ENCODE measurements at places on chromosomes 7 and 10.

- no peak for DNase-seq
Observed at GRCh38 chr7:208130-208673, 15.8 kb downstream of the FAM20C start.

DNA sequence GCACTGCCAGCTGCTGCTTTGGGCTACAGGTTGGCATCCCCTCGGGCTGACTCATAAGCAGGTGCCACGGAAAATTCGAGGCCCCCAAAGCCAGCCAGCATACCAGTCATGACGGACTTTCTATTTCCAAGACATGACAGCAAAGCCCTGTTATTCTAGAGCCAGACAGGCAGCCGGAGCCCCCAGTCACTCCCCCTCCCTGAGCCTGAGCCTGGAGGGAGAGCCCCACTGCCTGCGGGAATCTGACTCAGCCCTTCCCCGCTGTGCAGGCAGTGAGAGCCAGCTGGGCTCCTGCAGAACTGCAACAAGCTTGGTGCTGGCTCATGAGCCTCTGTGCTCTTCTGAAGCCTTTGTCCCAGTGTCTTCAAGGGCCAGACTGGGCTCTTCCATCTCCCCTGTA, 15.8 kb downstream of the BTBD16 start:
- no peak for DNase-seq

DNA sequence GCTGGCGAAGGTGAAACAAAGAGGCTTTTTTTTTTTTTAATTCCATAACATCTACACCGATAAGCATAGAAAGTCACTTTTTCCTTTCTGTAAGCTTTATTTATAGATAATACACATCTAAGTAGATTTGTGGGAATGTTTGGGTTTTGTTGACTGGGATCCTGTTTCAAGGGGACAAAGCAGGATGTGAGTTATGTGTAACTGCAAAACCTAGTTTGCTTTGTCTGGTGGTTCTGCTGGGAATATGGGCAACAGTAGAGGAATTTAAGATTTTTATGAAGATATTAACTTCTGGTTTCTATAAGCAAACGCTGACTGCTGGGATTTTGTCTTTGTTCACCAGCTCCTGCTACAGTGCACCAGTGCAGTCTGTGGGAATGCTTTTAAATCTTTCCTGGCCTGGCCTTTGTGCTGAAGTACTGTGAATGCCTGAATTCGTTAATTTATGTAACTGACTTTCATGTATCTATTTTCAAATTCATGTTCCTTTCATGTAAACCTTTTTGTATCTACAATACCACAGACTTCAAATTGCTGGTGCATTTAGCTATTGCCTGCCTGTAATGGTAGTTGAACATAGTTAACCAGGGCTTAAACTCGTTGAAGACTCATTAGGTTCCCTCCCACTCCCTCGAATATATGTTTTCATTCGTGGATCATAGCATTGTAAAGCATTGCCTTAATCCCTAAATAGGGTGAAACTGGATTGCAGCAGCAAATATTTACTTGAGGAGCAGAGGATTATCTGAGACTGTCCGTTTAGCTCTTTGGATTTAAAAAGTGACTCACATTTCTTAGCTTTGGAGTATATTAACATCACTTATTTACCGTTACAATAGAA, 1.5 kb downstream of the KLHL7 start:
- no peak for DNase-seq

GRCh38 chr7:157464971-157465886, 128.4 kb downstream of the DNAJB6 start:
- no peak for DNase-seq

GRCh38 chr10:19713800-19714525, 102.3 kb upstream of the PLXDC2 start:
- DNase-seq = no peak

- DNase-seq = peak; percentile 32
Observed at GRCh38 chr7:71444130-71444529, 312.2 kb downstream of the GALNT17 start.

DNA sequence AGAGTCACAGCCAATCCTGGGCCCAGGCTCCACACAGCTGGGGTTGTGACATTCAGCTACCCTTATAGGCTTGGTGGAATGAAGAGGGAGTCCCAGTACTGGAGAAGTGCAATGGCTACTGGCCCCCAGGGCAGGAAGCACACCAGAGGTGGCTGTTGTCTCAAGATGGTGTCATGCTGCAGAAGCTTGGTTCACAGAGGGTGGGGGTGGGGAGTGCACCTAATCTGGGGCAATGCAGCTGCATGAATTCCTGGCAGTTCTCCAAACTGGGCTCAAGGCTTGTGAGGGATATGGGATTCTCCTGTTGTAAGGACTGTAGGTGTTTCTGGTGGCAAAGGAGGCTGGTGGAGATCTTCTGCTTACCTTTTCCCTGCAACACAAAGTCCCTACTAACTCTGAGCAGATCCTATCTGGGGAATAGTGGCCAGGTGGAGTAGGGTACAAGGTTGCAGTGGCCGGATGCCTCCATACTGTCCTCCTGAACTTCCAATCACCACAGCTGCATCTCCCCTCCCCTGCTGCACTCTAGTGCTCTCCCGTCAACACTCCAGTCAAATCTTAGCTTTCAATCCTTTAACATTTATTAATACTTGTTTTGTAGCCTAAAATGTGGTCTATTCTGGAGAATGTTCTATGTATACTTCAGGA, 27.4 kb upstream of the PLA2G12B start:
- no peak for DNase-seq

GRCh38 chr7:32264702-32265284, 194.6 kb upstream of the PDE1C start:
- DNase-seq = no peak

- peak; percentile 20 for DNase-seq
Observed at GRCh38 chr10:128859738-128860386, 607.2 kb upstream of the MGMT start.

- DNase-seq = no peak
Observed at GRCh38 chr7:47142169-47142866, 439.6 kb downstream of the TNS3 start.

GRCh38 chr10:51260376-51260775, 186.1 kb downstream of the PRKG1 start:
- no peak for DNase-seq

DNA sequence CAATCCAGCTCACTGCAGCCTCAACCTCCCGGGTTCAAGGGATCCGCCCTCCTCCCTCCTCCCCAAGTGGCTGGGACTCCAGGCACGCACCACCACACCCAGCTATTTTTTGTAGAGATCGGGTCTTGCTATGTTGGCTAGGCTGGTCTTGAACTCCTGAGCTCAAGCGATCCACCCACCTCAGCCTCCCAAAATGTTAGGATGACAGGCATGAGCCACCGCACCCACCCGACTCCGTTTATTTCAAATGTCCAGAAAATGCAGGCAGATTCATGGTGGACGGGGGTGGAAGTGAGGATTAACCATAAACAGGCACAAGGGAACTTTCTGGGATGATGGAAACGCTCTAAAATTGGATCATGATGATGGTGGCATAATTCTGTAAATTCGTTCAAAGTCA, 84.5 kb upstream of the DNAAF5 start:
- DNase-seq = no peak

GRCh38 chr10:126525326-126525725, 137.0 kb upstream of the ADAM12 start:
- DNase-seq = no peak

DNA sequence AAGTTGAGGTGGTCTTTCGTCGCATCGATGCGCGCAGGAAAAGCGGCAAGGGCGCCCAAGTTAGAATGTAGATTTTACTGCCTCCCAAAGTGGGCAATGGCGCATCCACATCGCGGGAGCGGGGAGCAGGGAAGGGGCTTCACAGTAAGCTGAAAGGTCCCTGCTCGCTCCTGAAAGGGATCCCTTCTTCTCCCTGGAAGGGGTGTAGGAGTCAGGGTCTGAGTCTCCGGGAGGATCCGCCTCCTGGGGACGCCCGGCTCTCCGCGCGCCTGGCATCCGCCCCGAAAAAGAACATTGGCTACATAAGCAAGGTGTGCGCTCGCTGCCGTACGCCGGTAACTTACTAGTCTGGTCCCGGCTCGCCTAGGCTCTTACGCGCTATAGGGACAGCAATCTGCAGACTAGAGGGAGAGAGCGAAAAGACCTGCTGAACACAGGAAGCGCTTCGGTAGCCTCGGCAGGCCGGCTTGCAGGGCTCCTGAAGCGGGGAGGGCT, 804 bp downstream of the UNC5B start:
- peak; percentile 7 for DNase-seq

DNA sequence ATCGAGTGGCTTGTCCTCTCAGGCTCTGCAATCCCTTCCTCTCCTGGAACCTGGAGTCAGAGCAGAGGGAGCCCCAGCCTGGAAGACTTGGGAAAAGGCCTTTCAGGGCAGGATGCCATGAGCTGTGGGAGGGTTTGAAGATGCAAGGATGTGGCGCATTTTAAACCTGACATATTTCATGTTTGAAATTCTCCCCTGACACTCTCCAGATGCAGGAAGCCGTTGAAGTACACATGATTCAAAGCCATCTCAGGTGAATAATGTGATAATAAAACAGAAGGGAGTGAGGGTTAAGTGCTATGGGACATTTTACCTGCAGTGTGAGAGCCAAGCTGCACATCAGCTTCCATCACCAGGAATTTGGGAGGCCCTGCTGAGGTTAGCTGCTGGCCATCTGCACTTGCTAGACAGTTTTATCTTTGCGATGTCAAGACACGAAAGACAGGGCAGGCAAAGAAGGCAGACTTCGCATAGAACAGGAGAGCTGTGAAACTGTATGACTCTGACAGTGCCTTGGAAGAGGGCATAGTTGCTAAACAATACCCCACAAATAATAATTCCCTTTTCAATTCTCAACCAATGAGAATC, 159.1 kb upstream of the GDF10 start:
- DNase-seq = no peak

DNA sequence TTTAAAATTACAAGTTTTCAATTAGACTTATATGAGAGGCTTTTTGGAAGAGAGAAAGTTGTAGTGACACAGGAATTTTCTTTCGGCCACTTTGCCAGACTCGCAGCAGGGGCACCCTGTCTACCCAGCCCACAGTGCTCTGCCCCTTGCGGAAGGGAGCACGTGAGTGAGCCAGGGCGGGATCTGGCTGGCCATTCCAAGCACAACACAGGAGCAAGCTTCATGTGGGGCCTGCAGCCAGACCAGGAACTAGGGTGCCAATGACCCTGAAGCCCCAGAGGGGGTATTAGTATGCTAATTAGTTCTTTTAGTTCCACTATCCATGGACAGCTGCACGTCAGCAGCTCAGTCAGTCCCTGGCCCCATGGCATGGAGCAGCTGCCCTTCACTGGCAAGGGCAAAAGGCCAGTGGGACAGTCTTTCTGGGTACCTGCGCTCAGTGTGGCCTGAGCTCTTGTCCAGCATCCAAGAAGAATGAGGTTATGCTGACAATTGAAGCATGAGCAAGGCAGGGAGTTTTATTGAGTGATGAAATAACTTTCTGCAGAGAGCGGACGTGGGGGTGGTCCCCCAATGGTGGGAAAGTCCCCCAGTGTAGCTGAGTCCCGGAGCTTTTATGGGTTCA, 251.1 kb upstream of the CSTF2T start:
- no peak for DNase-seq

- DNase-seq = peak; percentile 5
Observed at GRCh38 chr7:73342645-73343044, 14.7 kb downstream of the FKBP6 start.
